ENCODE measurements at places on chromosomes 16 and 17.

GRCh38 chr17:6323626-6324356, 111.1 kb downstream of the AIPL1 start:
- no peak for DNase-seq

- no peak for DNase-seq
These were observed 102.5 kb upstream of the TMEM97 start for GRCh38 chr17:28216528-28216927.

DNA sequence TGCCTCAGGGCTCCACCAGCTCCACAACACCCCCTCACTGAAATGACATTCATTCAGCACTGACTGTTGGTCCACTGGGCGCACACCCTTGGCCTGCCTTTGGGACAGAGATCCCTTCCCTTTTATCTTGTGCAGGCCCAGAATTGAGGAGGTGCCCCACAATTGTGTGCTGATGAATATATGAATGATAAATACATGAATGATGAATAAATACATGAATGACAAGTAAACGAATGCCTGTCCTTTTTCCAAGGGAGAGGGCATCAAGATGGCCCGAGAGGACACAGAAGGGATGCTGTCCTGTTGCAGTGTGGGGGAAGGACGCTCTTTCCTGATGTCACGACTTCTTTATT, 5.7 kb downstream of the CCR7 start:
- DNase-seq = no peak

GRCh38 chr17:27770877-27771276, 29.5 kb downstream of the NOS2 start:
- DNase-seq = no peak

DNA sequence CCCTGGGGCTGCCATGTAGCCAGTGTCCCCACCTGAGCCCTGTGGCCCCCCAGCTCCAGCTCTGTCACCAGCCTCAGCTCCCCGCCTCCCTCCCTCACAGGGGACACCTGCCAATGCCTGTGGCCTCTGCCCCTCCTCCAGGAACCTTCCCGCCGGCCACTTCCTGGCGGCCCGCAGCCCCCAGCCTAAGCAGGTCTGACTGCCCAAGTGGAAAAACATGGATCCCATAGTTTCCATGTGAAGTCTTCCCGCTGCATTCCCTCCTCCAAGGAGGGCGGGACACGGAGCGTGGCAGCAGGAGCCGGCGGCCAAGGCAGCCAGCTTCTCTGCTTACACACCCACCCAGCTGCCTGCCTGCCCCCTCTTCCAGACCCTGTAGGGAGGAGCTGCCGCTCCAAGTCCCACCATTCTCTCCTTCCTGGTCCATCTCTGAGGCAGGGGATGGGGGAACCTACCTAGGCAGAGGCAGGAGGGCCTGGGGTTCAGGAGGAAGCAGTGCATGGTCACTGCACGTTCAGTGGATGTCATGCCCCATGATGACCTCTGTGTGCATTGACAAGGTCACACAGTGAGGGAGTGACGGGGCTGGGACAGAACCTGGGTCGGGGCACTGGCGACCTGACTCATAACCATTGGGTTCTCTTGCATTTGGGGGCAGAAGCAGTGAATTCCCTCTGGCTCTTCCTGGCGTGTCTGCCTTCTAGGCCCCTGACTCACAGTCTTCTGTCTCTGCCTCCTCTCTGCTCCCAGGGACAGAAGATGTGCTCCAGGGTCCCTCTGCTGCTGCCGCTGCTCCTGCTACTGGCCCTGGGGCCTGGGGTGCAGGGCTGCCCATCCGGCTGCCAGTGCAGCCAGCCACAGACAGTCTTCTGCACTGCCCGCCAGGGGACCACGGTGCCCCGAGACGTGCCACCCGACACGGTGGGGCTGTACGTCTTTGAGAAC, 8.7 kb downstream of the VASN start:
- DNase-seq = no peak

- DNase-seq = no peak
These were observed 21.1 kb upstream of the RPH3AL start for GRCh38 chr17:373613-374230.

GRCh38 chr16:10647721-10648296, 46.9 kb downstream of the TEKT5 start:
- DNase-seq = no peak

DNA sequence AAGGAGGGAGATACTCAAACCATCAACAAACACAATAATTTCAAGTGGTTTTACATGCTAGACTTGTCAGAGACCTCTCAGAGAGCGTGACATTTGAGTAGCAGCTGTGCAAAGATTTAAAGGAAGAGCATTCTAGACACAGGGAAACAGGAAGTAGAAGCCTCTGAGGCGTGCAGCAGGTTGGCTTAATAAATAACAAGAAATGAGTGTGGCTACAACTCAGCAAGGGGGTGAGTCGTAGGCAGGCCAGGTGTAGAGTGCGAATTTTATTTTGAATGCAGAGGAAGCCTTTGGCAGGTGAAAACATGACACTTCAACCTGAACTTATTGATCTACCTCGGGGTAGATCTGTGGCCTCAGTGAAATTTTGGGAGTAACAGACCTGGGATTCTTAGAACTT, 73.2 kb upstream of the MRTFB start:
- no peak for DNase-seq

DNA sequence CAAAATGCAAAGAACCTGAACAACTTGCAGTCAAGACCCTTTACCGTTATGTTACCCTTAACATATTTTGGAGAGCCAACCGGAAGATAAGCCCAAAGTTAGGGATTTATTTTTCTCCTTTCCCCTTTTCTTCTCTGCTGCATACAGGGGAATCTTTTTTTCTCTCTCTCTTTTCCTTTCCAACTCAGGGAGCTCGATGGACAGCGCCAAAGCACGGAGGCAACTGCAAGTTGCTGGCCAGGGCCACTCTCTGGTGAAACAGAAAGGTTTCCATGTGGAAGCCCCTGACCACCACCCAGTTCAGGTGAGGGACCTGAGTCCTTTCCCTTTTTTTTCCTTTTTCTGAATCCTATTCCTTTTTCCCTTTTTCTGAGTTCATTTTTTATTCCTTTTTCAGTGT, 98.8 kb upstream of the COX10 start:
- DNase-seq = no peak

DNA sequence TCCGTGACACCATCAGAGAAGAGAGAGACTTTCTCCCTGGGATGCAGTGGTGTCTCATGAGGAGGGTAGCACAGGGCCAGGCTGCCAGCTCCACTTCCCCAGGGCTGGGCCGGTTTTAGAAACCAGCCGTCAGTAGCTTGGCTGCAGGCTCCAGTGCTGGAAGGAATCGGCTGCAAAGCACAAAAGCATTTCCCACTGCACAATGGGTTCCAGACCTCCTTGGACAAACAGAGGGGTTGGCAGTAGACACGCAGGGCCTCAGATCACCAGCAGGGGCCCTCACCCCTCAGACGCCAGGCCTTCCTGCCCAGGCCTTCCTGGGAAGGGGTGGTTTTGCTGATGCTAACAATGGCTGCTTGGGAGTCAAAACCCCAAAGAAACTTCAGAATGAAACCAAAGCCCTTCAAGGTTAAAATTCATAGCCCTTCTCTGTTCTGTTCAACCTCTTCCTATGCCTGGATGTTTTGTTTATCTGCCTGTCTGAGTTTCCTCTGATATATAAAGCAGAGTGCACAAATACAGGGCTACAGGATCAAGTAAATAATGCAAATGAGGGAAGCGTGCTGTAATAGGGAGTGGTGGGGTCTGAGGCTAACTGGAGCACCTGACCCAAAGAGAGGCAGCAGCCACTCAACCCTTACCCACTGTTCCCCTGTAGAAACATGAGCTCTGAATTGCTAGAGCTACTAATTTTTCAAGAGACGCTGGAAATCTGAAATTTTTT, 26.2 kb downstream of the TEKT5 start:
- no peak for DNase-seq

GRCh38 chr16:67703626-67704025, 15.5 kb downstream of the GFOD2 start:
- no peak for DNase-seq

DNA sequence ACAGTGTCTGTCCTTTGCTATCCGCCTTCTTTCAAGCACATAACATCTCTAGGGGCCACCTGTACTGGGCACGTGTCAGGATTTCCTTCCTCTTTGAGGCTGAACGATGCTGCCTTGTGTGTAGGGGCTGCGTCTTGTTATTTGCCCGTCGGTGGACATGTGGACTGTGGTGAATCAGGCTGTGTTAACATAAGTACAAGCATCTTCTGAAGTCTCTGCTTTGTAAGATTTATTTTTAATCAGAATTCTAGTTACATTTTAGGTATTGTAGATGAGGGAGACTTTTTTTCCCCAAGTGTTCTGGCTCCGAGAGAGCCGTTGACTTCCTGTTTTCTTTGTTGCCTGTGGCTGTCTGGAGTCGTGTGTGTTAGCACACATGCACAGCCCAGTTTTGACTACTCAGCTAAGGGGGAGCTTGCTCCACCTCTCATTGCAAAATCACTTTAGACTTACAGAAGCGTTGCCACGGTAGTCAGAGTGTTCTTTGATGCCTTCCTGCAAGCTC, 26.1 kb downstream of the SPG7 start:
- DNase-seq = no peak

DNA sequence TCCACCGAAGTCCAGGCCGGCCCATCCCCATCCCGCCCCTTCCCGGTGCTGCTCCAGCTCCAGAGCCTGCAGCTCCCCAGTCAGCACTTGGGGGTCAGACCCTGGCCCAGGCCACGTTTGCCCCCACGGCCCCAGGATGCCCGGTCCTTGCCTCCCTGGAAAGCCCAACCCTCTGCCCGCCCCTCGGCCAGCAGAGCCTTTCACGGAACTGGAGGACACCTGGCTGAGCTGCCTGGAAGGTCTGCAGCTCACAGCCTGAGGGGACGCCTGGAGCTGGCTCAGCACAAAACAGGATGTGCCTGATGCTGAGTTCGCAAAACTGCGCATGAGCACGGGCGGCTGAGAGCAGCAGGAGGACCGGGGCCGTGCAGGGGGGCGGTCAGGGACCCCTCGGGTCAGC, 29.7 kb upstream of the SSTR5 start:
- DNase-seq = no peak

DNA sequence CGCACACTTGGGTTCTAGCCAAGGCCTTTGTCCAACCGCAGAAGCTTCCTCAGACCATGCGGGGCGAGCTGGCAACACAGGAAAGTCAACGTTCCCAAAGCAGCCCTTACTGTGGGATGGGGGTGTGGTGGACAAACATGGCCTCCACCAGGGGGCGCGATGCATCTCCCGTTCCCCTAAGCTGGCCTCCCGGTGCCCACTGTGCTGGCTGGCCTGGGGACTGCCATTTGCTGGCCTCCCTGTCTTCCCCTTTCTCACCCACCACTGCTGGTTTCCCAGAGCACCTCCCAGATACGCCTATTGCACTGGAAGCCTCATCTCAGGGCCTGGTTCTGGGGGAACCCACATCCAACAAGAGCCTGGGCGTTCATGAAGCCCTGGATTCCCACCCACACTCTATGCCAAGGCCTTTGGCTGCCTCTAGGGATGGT, 145.3 kb downstream of the IRF8 start:
- no peak for DNase-seq

DNA sequence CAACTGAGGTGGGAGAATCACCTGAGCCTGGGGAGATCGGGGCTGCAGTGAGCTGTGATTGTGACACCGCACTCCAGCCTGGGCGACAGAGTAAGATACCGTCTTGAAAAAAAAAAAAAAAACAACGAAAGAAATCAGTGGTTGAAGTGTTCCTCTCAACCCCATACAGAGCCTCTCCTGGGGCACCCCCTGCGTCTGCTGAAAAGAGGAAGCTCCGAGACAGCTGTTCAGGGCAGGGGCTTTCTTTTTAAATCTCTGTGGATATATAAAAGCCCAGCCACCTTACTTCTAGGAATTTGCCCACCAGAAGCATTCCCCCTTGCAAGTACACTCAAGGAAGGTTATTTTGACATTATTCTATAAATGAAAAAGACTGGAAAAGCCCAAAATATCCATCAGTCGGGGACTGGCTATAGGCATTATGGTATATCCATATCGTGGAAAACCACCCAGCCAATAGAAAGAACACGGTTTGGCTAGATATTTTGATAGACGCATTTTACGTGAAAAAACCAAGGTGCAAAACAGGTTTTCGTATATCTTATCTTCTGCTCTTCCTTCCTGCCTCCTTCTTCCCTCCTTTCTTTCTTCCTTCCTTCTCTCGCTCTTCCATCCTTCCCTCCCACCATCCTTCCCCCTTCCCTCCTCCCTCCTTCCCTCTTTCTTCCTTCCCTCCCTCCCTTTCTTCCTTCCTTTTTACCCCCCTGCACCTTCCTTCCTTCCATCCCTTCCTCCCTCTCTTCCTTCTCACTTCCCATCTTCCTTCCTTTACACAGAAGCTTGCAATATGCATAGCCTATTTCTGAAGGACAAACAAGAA, 9.2 kb upstream of the CCL22 start:
- no peak for DNase-seq

DNA sequence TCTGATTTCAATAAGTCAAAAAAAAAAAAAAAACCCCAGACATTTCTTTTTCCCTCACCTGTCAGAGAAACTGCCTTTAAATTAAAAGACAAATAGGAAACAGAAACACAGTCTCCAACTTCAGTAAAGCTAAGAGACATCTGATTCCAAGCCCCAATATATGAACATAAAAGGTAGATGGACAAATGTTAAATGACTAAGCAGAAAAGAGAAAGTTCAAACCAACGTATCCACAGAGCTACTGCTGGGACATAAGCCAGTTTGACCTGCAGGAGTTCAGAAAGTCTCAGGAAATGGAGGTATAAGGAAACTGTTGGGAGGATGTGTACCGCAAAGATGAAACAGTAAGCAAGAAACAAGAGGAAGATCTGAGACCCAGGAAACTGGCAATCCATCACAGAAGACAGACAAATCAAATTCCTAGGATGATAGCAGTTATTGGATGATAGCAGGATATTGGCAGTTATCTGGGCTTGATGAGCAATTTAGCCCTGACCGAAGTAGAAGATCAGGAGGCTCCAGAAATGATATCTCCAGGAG, 135.0 kb downstream of the BRIP1 start:
- no peak for DNase-seq

GRCh38 chr17:51670899-51671298, 410.6 kb downstream of the UTP18 start:
- no peak for DNase-seq

DNA sequence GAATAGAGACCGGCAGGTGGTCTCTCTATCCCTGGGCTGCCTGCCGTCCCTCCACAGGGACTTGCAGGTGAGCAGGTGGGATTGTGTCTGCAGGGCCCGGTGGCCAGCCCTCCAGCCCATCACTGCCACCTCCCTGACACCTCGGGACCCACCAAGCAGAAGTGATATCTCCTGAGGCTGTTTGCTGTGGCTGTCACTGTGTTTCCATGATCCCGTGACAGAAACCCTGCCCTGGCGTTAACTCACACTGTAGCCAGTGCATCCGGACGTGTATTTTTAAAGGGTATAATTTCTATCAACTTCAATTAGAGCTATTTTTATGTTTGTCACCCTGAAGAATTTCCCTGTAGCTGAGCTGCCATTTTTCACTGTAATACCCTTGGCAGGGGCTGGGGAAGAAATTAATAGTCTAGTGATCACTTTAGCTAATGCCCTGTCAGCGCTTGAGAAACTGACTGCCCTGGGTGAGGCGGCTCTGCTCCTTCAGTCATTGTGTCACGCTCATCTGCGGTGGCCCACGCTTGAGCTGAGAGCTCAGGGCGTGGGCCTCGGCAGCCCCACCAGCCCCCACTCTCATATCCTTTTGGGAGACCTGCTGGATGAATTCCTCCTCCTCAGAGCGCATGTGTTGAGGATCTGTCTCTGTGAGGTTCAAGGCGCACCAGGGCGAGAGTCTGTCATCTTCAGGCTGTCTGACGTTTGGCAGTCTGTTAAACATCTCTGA, 229.9 kb upstream of the CIBAR2 start:
- no peak for DNase-seq

GRCh38 chr16:25587783-25588182, 104.0 kb upstream of the HS3ST4 start:
- DNase-seq = no peak

Data from brain pericyte (primary cell).